T-cell (primary cell): ENCODE measurements at places on chromosomes 3 and 15. TPM values are rescaled to one million over a fixed set of nuclear protein-coding genes. Genes with fewer than 3 reads are reported as not detected.

- H3K27me3 ChIP-seq: no peaks in the 10 kb centered on the region
- no peaks in the 10 kb centered on the region for H3K36me3 ChIP-seq
- no peak for DNase-seq
Measured at GRCh38 chr3:112813016-112813415, 33.6 kb downstream of the CD200R1L start.

GRCh38 chr3:16370872-16371740 is 106.1 kb downstream of the OXNAD1 start:
- no peak overlapping the region for H3K4me3 ChIP-seq
- peaks cover 53% of the 10 kb centered on the region for H3K36me3 ChIP-seq
- no peaks in the 10 kb centered on the region for H3K27me3 ChIP-seq
- DNase-seq: no peak

The ALDH1A3 gene
- total RNA-seq: not detected

The ZBTB47 gene
- 0.98 TPM for total RNA-seq

- H3K36me3 ChIP-seq: no peaks in the 10 kb centered on the region
- no peak overlapping the region for H3K27ac ChIP-seq
- no peak overlapping the region for H3K4me3 ChIP-seq
- H3K4me1 ChIP-seq: peaks cover 3% of the 10 kb centered on the region
- H3K27me3 ChIP-seq: peaks cover 4% of the 10 kb centered on the region
- no peak for DNase-seq
Measured at GRCh38 chr3:66609660-66610561, 109.1 kb upstream of the LRIG1 start.

DNA sequence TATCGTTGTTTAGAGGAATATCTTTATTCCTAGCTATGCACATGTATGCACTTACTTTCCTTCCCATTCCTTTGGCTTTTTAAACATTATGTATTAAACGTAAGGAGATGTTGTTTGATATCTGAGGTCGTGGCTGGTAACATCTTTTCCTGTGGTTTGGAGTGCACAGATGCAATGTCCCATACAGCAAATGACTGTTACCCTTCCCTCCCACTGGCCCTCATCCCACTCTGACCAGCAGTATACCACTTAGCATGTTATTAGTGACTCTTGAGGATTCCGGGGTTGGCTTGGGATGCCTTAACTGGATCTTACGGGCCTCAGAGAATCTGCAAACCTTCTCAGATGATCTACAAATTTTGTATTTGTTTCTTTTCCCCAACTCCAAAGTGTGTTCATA is 34.5 kb downstream of the TGFBR2 start:
- DNase-seq: no peak
- peak overlapping the region; percentile 90 for H3K27ac ChIP-seq
- no peak overlapping the region for H3K4me3 ChIP-seq
- H3K27me3 ChIP-seq: no peaks in the 10 kb centered on the region

DNA sequence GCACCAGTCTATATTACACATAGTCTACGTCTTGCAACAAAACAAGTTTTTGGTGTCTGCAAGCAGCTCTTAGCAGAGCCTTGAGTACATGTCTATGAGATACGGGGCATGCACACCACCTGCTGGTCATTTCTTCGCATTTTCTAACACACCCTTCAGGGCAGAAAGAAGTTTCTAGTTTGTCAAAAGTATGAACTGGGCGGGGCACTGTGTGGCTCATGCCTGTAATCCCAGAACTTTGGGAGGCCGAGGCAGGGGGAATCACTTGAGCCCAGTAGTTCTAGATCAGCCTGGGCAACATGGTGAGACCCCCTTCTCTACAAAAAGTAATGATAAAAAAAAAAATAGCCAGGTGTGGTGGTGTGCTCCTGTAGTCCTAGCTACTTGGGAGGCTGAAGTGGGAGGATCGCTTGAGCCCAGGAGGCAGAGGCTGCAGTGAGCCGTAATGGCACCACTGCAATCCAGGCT is 64.2 kb upstream of the ARL8B start:
- no peak overlapping the region for H3K27ac ChIP-seq
- H3K27me3 ChIP-seq: no peaks in the 10 kb centered on the region
- no peaks in the 10 kb centered on the region for H3K4me1 ChIP-seq
- no peaks in the 10 kb centered on the region for H3K36me3 ChIP-seq

The SOX14 gene
- not detected for total RNA-seq

DNA sequence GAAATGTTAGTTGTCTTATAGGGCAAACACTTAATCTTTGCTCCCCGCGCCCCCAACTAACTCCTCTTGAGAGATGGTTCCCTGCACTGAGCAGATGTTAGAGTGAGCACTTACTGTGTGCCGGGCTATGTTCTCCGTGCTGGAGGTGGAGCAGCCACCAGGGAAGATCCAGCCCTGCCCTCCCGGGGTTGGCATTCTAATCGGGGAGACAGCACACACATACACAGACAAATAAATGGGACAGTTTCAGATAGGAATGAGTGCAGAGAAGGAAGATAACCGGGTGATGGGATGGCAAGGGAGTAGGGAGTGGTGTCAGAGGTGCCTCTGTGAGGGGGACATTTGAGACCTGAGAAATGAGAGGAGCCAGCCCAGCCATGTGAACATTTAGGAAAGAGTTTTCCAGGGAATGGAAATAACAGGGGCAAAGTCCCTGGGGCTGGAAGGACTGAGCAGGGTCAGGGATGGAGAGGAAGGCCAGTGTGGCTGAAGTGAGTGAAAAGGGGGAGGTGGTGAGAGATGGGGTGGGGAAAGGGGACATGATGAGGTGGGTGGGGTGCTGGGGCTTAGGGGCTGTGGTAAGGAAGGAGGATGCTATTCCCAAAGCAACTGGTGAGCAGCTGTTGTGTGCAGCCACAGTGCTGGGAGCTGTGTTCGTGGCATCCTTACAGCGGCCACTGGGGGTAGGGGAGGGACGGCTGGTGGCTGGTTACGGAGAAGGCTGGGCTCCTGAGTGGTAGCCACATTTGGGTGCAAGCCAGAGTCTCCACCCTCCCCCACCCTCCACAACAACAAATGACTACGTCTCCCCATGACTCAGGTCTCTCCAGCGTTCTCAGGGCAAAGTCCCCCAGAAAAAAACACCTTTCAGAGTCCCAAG is 15.4 kb upstream of the FGD5 start:
- H3K27ac ChIP-seq: no peak overlapping the region
- peaks cover 51% of the 10 kb centered on the region for H3K27me3 ChIP-seq
- H3K4me1 ChIP-seq: peaks cover 3% of the 10 kb centered on the region

The OR5K2 gene
- total RNA-seq: not detected

DNA sequence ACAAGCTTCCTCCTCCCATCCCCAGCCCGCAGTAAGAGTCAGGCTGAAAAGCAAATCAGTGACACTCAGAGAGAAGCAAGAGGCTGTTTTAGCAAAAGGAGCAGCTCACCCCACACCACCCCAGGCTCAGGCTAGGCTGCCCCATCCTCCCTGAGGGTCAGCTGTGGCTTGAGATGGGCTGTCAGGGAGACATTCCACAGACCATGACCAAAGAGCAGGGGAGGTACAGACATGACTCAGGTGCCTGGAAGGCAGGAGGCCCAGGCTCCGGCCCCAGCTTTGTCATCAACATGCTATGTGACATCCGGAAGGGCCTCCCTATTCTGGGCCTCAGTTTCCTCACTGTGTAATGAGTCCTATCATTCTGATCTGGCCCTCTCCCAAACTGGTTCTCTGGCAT is 24.7 kb downstream of the HCN4 start:
- no peaks in the 10 kb centered on the region for H3K36me3 ChIP-seq
- H3K4me1 ChIP-seq: no peaks in the 10 kb centered on the region
- no peak overlapping the region for H3K4me3 ChIP-seq
- H3K27me3 ChIP-seq: no peaks in the 10 kb centered on the region
- H3K27ac ChIP-seq: no peak overlapping the region

GRCh38 chr3:48429317-48429959 is 448 bp downstream of the PLXNB1 start:
- peak; percentile 50 for DNase-seq
- no peak overlapping the region for H3K27ac ChIP-seq
- peaks cover 19% of the 10 kb centered on the region for H3K27me3 ChIP-seq
- peaks cover 6% of the 10 kb centered on the region for H3K36me3 ChIP-seq

GRCh38 chr15:78950343-78950742 is 5.5 kb upstream of the CTSH start:
- no peaks in the 10 kb centered on the region for H3K4me1 ChIP-seq
- H3K4me3 ChIP-seq: no peak overlapping the region
- H3K36me3 ChIP-seq: no peaks in the 10 kb centered on the region
- no peaks in the 10 kb centered on the region for H3K27me3 ChIP-seq
- H3K27ac ChIP-seq: no peak overlapping the region

- H3K27me3 ChIP-seq: no peaks in the 10 kb centered on the region
- DNase-seq: no peak
- no peaks in the 10 kb centered on the region for H3K4me1 ChIP-seq
- H3K36me3 ChIP-seq: no peaks in the 10 kb centered on the region
- no peak overlapping the region for H3K4me3 ChIP-seq
Measured at GRCh38 chr3:103295974-103296570, 861.3 kb downstream of the ZPLD1 start.

The C3orf85 gene
- total RNA-seq: not detected

DNA sequence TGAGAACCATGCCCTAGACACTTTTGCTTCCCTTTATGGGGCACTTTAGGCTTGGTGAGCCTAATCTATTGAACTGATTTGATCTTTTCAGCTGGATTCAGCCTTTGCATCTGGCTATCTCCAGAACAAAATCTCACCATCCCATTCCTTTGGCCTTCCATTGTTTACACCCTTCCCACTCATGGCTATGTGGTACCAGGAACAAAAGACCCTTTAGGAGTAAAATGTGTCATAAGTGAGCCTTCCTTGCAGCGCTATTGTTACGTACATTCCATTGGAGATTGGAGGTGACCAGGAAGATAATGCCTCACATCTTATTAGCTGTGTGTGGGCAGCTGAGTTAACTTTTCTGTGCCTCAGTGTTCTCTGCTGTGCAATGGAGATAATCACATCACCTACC is 188.4 kb downstream of the SATB1 start:
- H3K27ac ChIP-seq: no peak overlapping the region
- DNase-seq: no peak
- H3K27me3 ChIP-seq: no peaks in the 10 kb centered on the region

DNA sequence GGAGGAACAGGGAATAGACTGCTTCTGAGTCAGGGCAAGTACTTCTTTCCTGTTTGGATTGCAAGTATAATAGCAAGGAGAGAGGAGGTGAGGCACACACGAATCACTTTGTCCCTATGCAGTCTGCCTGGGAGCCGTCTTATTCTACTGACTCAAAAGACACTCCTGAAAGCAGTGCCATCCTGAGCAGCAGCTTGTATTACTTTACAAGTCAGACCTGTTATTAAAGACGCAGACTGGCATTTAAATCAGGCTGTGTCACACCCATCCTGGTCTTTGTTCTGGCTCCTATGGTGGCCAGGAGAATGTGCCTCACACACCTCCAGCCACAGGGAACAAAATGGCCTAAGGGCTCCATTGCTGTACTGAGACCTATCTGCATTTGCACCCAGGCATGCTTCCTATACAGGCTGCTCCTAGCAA is 17.9 kb upstream of the SQOR start:
- no peaks in the 10 kb centered on the region for H3K36me3 ChIP-seq
- H3K4me1 ChIP-seq: no peaks in the 10 kb centered on the region
- H3K4me3 ChIP-seq: no peak overlapping the region
- no peak for DNase-seq

- H3K36me3 ChIP-seq: peaks cover 13% of the 10 kb centered on the region
- DNase-seq: no peak
- H3K4me1 ChIP-seq: peaks cover 21% of the 10 kb centered on the region
Measured at GRCh38 chr3:39388741-39389248, 5.6 kb downstream of the SLC25A38 start.

The ERC2 gene
- total RNA-seq: not detected

The PXYLP1 gene
- 22.0 TPM for total RNA-seq

GRCh38 chr15:100580414-100580813 is 21.6 kb downstream of the LINS1 start:
- peak overlapping the region; percentile 16 for H3K27ac ChIP-seq
- no peak for DNase-seq
- H3K4me1 ChIP-seq: peaks cover 3% of the 10 kb centered on the region
- no peak overlapping the region for H3K4me3 ChIP-seq
- peaks cover 8% of the 10 kb centered on the region for H3K36me3 ChIP-seq

The CDHR4 gene
- not detected for total RNA-seq

DNA sequence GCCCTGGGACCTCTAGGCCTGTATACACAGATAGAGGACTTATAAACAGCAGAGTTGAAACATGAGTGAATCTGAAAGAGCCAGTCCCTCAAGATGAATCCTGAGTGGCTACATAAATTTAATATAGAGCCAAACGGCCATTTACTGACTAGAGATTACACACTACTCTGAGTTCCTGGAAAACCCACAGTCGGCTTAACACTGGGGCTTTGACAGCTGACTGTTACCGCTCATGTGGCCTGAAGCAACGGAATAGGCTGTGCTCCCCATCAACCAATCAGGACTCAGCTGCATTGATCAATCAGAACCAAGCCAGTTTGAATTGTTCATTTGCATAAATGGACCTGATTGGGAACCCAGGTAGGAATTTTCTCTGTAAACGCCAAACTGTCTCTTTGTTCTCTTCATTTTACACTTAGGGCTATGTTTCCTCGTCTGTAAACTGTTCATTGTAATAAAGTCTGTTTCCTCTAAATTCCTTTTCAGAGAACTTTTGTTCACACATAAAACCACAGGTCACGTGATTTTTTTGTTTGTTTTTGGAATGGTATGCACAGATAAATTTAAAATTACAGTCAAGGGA is 40.5 kb downstream of the CCNL1 start:
- no peak overlapping the region for H3K4me3 ChIP-seq
- peak; percentile 17 for DNase-seq
- no peaks in the 10 kb centered on the region for H3K36me3 ChIP-seq
- H3K27ac ChIP-seq: no peak overlapping the region
- no peaks in the 10 kb centered on the region for H3K27me3 ChIP-seq

GRCh38 chr3:142863930-142864920 is 24.7 kb downstream of the PCOLCE2 start:
- no peak overlapping the region for H3K27ac ChIP-seq
- no peaks in the 10 kb centered on the region for H3K27me3 ChIP-seq
- H3K36me3 ChIP-seq: no peaks in the 10 kb centered on the region
- DNase-seq: no peak

The DNASE1L3 gene
- total RNA-seq: not detected

GRCh38 chr15:67109141-67110034 is 44.0 kb downstream of the SMAD3 start:
- peaks cover 70% of the 10 kb centered on the region for H3K4me1 ChIP-seq
- no peak overlapping the region for H3K4me3 ChIP-seq
- DNase-seq: no peak
- H3K36me3 ChIP-seq: no peaks in the 10 kb centered on the region

- H3K4me3 ChIP-seq: peak overlapping the region; percentile 83
- H3K27ac ChIP-seq: peak overlapping the region; percentile 65
- H3K4me1 ChIP-seq: peaks cover 15% of the 10 kb centered on the region
Measured at GRCh38 chr3:4467522-4467867, 426 bp upstream of the SUMF1 start.

DNA sequence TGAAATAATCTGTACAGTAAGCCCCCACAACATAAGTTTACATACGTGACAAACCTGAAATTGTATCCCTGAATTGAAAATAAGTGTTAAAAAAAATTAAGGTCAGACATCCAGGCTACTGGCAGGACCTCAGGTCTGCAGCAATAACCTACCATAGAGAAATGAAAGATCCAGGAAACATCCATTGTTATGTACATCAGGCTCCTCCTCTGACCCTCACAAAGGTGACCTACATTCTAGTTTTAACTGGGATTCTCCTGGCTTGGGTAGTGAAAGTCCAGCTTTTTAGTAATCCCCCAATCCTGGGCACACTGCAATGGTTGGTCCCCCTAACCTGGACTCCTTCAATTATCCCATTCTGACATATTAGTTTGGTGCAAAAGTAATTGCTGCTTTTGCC is 749.6 kb upstream of the LMCD1 start:
- H3K4me1 ChIP-seq: no peaks in the 10 kb centered on the region
- no peak overlapping the region for H3K27ac ChIP-seq
- H3K4me3 ChIP-seq: no peak overlapping the region
- no peaks in the 10 kb centered on the region for H3K36me3 ChIP-seq

- H3K4me1 ChIP-seq: no peaks in the 10 kb centered on the region
- DNase-seq: no peak
- H3K4me3 ChIP-seq: no peak overlapping the region
- H3K36me3 ChIP-seq: no peaks in the 10 kb centered on the region
Measured at GRCh38 chr3:149534671-149535332, 60.3 kb downstream of the TM4SF4 start.

The HES1 gene
- total RNA-seq: 0.41 TPM
